ENCODE measurements at places on chromosomes 2 and 18.

GRCh38 chr18:23683671-23684070 lies 5.6 kb upstream of the LAMA3 start:
- DNase-seq: no peak

- DNase-seq: no peak
Observed at GRCh38 chr2:56217106-56217505, 33.3 kb downstream of the CCDC85A start.

DNA sequence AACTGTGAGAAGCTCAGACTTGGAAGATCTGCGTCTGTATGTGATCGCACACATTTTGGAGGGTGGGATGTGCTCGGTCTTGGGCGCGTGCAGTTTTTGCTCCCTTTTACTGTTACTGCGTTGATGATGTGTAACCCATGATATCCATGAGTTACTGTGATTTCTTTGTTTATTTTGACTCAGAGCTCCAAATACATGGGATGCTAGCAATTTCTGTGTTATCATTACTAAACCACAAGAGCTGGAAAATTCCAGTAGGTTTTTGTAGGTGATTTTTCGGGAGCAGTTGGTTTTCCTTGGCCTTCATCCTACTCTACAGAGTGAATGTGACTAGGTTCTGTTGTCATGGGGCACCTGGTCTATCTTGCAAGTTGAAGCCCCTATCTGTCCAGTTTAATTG lies 124.2 kb downstream of the AGAP1 start:
- no peak for DNase-seq

DNA sequence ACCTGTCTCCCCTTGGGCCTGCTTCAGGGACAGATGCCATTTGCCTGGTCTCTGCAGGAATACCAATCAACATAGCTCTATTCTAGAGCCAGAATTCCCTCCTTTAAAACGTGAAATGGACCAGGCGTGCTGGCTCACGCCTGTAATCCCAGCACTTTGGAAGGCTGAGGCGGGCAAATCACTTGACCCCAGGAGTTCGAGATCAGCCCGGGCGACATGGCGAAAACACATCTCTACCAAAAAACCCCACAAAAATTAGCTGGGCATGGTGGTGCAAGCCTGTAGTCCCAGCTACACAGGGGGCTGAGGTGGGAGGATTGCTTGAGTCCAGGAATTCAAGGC lies 127.0 kb downstream of the PLEKHM3 start:
- DNase-seq: no peak

DNA sequence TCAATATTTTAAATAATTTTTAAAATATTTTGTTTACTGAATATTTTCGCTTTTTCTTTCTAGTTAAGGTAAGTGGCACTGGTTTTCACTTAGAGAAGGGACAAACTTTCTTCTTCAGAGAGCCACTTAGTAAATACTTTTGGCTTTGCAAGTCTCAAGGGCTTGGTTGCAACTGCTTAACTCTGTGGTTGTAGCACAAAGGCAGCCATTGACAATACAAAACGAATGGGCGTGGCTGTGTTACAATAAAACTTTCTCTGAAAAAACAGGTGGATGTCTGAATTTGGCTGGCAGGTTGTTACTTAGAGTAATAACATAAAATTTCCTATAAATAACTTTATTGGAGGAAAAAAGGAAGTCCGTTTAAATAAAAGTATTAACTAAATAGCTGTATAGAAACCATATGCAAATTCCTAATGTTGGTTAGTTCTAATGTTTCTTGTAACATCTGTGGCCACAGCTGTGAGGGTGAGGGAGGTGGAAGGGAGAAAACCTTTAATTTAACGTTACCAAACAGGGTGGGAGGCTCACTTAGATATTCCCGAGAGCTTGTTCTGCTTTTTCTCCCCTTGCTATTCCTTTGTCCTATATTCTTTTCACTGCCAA lies 62.4 kb upstream of the TNP1 start:
- DNase-seq: no peak

GRCh38 chr18:47118981-47119380 lies 31.3 kb downstream of the HDHD2 start:
- DNase-seq: no peak

GRCh38 chr2:222532315-222532714 lies 108.0 kb downstream of the SGPP2 start:
- no peak for DNase-seq

Data from activated naive CD4-positive, alpha-beta T cell treated with anti-CD3 and anti-CD28 coated beads, Interleukin-2, amount 50 U/mL, for 16 hours (primary cell).